Amniotic epithelial cell (primary cell): ENCODE measurements at places on chromosomes 7 and 10.

DNA sequence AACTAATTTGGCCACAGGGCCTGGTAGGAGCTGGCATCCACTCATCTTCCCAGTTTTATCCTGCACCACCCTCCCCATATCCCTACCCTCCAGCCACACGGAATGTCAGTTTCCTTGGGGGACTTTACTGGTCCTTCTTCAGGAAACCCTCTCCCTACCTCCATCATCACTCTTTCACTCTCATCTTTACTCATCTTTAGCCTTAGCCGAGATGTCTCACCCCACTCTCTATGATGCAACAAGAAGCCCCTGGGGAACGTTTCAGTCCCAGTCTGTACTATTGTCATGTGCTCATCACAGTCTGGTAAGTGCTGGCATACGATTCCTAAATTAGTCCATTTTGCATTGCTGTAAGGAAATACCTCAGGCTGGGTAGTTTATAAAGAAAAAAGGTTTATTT lies 34.9 kb upstream of the TMEM248 start:
- DNase-seq: no peak

- DNase-seq: no peak
Measured at GRCh38 chr7:102953406-102953805, 40.6 kb downstream of the LRRC17 start.

DNA sequence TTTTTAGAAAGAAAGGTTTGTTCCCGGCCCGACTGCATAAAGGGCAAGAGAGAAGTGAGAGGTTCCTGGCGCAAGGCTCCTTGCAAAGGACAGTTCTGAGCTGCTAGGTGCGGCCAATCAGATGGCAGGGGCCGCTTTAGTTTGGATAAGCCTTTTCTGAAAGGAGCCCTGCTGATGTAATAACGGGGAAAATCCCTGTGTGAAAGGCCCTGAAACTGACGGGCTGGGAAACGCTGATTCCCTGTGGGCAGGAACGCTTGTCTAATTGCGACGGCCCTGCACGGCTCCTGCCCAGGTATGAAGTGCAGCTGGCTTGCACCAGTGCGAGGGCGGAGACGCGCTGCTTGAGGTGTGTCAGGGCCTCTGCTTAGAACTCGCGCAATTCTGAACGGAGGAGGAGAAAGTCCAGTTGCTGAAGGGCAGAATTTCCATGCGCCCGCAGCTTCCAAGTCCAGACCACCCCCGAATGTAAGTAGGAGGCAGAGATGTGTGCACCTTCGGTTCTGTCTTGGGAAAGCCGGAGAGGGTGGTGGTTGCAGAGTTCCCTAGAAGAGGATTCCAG lies 30.5 kb downstream of the TACC2 start:
- no peak for DNase-seq

DNA sequence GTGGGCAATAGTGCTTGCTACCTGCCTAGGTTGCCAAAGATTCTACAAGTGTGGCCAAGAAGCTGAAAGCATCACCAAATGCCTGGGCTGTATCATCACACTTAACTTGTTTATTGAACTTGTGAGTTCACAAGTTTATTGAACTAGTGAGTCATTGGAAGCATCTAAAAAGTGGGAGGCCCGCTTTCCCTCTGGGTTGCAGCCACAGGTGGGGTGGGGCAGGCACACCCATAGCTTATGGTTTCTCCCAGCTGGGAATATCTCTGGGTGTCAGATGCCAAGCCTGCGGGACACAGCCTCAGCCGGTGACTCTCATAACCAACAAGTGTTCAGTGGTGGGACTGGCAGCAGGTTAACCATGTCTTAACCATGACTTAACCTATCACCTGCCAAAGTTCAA lies 145.9 kb upstream of the FAM13C start:
- DNase-seq: no peak
